ENCODE measurements at places on chromosomes 7 and 10.
A peak's percentile ranks its signal among the peaks of the same experiment; 100 is the strongest.

- no peak for DNase-seq
Observed at GRCh38 chr10:78974617-78975317, 94.0 kb upstream of the ZMIZ1 start.

GRCh38 chr10:75272094-75272493 is 36.3 kb upstream of the COMTD1 start:
- no peak for DNase-seq

GRCh38 chr10:112723876-112724275 is 226.2 kb upstream of the TCF7L2 start:
- DNase-seq, result no peak

DNA sequence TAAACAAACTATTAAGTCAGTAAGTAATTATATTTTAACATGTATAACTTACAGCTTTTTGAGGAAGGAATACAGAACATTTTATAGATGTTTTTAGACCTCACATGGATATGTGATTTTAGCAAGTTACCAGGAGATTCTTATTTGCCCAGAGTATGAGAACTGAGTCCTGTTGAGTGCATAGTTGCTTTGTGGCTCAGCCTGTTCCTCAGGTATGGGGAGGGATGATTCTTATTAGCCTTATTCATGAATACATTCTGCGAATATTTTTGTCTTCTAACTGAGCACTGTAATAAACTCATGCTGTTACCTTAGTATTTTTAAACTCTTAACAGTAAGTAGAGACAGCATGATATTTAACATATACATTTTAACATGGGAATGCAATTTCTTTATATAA is 17.9 kb downstream of the BTAF1 start:
- DNase-seq, result no peak

- no peak for DNase-seq
Observed at GRCh38 chr10:125455855-125456254, 227.1 kb downstream of the TEX36 start.

DNA sequence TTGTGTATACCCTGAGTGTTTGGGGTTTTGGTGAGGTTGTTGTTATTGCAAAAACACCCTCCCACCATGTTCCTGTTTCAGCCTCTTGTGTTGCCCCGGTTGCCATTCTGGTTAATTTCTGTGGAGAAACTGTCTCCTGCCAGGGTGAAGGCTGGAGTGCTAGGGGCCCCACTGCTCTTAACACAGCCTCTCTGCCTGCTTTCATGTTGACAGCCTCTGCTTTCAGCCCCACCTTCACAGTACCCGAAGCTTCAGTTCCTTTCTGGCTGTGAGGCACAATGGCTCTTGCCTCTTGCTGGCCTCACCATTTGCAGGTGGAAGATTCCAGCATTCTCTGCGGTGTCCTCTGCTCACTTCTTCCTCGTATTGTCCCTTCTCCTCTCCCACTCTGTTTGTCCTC is 19.2 kb downstream of the SLC18A2 start:
- no peak for DNase-seq

GRCh38 chr7:1109581-1110310 is 21.8 kb downstream of the GPER1 start:
- no peak for DNase-seq

- peak; percentile 17 for DNase-seq
Observed at GRCh38 chr7:16078076-16078952, 343.0 kb downstream of the CRPPA start.

DNA sequence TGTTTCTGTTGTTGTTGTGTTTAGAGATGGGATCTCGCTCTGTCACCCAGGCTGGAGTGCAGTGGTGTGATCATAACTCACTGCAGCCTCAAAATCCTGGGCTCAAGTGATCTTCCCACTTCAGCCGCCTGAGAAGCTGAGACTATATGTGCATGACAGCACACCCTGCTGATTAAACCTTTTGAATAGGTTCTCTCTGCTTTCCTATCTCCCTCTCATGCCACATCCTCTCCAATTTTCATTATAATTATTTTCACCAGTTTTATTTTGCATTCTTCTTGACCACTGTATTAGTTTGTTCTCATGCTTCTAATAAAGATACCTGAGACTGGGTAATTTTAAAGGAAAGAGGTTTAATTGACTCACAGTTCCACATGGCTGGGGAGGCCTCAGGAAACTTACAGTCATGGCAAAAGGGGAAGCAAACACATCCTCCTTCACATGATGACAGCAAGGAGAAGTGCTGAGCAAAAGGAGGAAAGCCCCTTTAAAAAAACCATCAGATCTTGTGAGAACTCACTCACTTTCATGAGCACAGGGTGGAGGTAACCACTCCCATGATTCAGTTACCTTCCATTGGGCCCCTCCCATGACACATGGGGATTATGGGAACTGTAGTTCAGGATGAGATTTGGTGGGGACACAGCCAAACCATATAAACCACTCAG is 12.9 kb downstream of the AGK start:
- no peak for DNase-seq

DNA sequence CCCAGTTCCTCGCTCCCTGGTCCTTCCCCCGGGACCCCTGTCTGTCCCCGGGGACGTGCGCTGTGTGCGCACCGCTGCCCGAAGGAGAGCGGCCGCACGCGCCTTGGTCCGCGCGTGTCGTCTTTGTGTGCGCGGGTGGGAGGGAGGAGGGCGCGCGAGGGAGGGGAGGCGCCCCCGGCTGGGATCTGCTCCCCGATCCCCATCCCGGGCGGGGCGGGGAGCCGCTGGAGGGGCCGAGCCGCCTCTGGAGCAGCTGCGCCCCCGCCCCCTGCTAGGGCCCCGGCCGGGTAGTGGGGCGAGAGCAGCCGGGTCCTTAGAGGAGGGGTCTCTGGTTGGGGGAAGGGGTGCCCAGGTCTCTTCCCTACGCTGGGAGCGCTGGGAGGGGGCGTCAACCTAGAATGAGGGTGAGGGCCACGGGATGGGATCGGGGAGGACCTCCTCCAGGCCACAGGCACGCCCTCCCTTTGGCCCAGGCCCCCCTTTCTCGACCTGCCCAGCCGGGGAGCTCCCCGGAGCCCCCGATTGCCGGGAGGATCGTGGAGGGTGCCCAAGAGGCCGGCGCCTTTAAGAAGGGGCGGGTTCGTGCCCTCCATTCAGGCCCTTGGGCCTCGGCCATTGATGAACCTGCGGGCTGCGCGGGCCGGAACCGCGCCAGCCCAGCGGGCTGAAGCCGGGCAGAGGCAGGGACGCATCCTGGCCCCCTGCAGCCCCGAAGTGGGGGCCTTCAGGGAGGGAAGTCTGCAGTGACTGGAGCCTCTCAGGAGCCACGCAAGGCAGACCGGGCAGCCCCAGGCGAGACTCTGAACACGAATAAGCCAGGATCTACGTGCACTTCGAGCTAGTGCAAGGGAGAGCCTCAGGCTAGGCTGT is 678 bp downstream of the SH2B2 start:
- no peak for DNase-seq

- no peak for DNase-seq
Observed at GRCh38 chr10:34292194-34292565, 522.9 kb downstream of the PARD3 start.

- no peak for DNase-seq
Observed at GRCh38 chr7:159114981-159115380, 29.7 kb downstream of the VIPR2 start.

GRCh38 chr7:94514917-94515316 is 5.3 kb downstream of the CASD1 start:
- no peak for DNase-seq

- no peak for DNase-seq
Observed at GRCh38 chr10:131733596-131733995, 167.2 kb upstream of the PPP2R2D start.

DNA sequence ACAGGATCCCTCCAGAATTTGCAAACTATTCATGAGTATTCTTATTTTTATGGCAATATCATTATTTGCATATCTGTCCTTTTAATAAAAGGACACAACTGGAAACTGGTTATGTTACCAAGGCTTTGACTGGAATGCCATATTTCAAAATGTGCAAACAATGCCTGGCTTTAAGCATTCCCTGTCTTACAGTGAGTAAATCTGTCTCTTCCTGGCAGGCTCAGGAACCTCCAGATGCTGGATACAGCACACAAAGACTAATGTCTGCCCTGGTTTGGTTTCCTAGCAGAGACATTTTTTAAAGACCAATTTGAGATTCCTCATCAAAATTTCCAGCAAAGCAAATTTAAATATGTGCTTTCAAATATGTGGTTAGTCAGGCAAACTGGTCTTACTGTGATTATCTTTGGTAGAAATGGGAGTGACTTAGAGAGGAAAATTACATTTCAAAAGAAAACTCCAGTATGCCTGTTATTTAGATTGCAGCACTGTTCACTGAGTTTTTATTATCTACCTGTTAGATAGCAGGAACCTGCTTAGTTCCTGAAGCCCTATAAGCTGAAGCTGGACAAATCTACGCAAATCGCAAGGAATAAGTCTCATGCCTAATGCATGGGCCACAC is 31.3 kb downstream of the RNF216 start:
- no peak for DNase-seq

GRCh38 chr7:94368371-94368791 is 26.3 kb upstream of the COL1A2 start:
- DNase-seq, result no peak

DNA sequence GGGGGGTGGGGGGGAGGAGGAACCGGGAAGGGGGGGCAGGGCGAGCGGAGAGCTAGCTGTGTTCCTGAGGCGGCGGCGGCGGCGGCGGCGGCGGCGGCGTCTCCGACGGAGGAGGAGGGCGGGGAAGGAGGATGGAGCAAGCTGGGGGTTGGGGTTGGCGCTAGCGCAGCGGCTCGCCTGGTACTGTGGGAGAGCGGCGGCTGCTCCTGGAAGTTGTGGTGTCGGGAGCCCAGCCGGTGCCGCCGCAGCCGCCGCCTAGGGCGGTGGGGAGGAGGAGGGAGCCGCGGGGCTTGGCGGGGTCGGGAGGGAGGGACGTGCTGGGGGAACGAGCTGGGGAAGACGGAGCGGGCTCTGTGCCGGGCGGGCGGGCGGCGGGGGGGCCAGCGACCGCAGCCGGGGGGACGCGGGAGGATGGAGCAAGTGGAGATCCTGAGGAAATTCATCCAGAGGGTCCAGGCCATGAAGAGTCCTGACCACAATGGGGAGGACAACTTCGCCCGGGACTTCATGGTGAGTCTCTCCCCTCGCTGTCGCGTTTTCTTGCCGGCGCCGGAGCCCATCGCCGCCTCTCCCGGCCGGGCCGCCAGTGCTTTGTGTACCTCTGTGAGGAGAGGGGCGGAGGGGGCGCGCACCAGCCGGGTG is at the start of gene PTPN12:
Gene PTPN12, plus strand, starts transcription at position 160 of the 642 bp plus-strand sequence. Its CDS starts 252 bp downstream, at position 412.
- DNase-seq, result no peak

DNA sequence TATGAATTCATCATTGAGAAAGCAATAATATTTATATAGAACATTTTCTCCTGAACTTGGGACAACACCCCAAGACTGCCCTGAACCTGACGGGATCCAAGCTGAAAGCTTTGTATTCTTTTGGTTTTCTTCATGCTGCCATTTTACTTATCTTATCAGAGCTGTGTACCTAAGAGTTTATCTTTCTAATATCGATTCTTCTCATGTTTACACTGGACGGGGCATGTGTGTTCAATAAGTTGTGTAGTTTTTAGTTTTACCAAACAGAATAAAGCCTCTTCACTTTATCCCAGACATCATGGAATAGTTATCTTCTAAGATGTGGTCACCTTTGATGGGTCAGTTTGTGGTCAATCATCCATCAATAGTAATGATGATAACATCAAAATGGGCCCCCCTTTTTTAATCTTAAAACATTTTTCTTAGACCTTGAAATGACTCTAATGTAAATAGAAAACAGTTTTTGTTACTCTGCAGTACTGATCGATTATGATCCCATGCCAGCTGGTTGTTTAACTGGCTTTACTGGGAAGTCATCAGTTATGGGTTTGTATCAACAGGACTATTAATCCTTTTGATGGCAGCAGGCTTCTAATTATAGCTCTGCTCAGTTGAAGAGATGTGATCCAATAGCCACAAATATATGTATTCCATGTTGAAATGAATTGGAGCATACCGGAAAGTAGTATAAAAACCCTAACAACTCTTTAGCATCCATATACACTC is 446.1 kb downstream of the KCNMA1 start:
- no peak for DNase-seq

DNA sequence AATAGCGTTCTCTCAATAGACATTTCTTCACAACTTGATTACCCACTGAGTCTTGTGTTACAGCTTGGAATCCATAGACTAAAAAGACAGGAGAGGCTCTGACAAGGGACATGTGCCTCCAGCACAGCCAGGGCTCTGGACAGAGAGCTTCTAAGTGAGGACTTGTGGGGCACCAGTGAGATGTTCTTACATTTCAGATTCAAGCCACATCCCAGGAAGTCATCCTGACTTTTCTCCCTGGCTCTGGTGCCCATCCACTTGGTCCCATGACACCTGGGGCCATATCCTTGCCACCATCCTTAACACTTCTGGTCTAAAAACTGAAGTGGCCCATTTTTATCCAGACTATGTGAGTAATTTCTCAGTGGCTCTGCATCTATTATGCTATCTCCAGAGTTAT is 440.1 kb downstream of the TCERG1L start:
- DNase-seq, result no peak

GRCh38 chr7:28161331-28161730 is 19.3 kb downstream of the JAZF1 start:
- no peak for DNase-seq

GRCh38 chr10:3763035-3763456 is 22.0 kb downstream of the KLF6 start:
- no peak for DNase-seq

- DNase-seq, result no peak
Observed at GRCh38 chr10:73601486-73601921, 10.4 kb upstream of the USP54 start.

GRCh38 chr7:5622286-5622685 is 159.2 kb downstream of the RNF216 start:
- DNase-seq, result no peak

GRCh38 chr7:44415510-44415909 is 74.9 kb downstream of the NUDCD3 start:
- no peak for DNase-seq

- DNase-seq, result no peak
Observed at GRCh38 chr10:28291881-28292297, 11.0 kb downstream of the MPP7 start.

- no peak for DNase-seq
Observed at GRCh38 chr10:101207026-101207425, 22.2 kb downstream of the LBX1 start.

- no peak for DNase-seq
Observed at GRCh38 chr10:82643601-82644000, 768.6 kb downstream of the NRG3 start.

All from NCI-H1436 treated with DMSO at 0.1 percent for 48 hours (cell line).